ENCODE measurements at places on chromosomes 5 and 9.
A peak's percentile ranks its signal among the peaks of the same experiment; 100 is the strongest.

DNA sequence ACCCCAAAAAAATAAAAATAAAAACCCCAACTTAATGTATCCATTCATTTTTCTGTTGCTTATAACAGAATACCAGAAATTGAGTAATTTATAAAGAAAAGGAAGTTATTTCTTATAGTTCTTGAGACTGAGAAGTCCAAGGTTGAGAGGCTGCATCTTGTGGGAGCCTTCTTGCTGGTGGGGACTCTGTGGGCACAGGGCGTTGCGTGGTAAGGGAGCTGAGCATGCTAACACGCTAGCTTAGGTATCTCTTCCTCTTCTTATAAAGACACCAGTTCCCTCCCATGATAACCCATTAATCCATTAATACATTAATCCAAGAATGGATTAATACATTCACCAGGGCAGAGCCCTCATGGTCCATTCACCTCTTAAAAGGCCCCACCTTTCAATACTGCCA lies 150.9 kb downstream of the ZSWIM6 start:
- no peak for DNase-seq

DNA sequence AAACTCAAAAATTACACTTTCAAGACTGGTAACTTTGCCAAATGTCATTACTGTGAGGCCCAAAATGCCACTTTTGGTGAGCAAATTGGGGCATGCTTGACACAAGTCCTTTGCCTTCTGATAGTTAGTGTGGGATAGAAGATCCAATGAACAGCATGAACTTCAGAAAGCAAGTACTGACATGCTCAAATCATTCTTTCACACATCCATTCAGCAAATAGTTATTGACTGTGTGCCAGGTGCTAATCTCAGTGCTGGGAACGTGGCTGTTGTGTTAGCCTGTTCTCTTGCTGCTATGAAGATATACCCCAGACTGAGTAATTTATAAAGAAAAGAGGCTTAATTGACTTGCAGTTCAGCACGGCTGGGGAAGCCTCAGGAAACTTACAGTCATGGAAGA lies 247.0 kb downstream of the CHSY3 start:
- no peak for DNase-seq

DNA sequence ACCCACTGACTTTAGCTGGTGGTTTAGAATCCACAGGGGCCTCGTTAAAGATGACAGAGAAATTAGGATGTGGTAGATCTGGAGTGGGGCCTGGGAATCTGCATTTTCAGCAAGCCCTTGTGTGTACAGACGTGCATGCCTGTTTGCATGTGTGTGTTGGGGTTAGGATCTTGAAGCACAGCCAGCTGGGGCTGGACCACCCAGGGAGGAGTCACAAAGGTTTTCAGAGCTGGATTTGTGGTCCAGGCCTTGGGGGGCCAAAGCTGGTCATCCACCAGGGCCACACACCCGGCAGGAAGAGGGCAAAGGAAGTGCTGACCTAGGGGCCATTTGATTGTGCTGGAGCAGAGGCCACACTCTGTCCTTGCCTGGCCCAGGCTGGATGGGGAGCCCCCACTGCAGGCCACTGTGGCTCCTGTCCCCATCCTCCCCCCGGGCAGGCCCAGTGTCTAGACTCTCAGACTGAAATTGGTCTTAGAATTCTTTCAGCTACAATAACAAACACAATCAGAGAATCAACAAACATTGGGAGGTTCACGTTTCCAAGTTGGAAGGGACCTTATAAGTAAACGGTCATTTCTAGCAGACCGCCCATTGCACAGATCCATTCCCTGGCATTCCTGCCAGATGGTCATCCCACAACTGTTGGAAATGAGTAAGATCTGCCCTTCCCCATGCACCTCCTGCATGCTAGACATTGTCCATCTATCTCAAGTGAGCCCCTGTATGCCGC lies 10.3 kb downstream of the CDX1 start:
- DNase-seq, result no peak

DNA sequence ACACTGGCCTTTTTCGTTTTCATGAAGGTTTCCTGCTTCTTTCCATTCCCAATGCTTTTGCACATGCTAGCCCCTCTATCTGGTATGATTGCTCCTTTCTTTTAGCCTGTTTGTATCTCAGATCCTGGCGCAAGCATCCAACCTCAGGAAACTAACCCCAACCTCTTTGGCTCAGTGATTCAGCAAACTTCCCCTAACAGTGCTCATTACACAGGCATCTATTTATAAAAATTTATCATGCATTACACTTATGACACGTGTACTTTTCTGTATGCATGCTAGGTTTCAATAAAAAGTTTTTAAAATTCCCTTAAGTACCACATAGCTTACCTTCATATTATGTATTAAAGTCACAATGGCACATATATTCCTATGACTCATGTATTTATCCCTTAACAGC lies 218.9 kb downstream of the EPB41L4A start:
- DNase-seq, result no peak

DNA sequence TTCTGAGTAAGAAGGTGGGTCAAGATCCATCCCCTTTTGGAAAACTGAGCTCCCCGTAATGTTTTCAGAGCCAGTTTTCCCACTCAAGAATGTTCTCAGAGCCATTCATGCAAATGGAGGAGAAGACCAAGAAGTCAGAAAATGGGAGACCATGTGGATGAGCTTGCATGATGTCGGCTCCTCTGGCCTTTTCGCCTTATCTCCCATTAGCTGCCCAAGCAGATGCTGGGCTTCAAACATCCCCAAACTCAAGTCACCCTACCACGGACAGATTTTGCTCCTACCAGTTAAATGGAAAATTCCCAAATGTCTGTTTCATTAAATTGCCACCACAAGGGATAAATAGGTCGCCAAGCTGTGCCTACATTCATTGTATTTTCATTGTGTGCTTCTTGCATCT lies 161.4 kb downstream of the ICE1 start:
- DNase-seq, result no peak

DNA sequence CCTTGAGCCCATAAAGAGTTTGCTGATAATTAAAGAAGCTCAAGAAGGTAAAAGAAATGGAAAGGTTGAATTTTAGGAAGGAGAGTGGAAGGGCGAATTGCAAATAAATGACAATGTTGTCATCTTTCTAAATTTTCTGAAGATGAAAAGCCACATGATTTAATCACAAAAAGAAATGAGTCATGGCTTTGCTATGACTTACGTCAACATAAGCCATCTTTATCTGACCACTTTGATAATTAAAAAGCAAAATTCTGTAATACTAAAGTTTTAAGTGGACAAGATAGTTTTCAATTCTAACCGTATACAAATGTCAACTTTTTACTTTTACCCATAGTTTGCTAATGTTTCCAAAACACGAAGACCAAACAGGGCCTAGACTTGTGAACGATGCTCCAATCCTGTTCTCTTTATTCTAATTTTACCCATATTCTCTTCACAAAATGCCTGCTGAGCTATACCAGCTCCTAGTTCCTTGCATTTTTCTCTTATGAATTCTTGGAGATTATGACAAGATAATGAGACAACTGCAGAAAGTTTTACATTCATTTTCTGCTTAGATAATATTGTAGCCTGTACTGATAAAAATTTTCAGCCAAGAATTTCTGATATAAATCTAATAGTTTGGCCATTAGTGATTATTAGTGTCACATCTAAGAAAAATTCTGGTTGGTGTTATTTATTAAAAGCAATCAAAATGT lies 21.8 kb upstream of the PRUNE2 start:
- no peak for DNase-seq

DNA sequence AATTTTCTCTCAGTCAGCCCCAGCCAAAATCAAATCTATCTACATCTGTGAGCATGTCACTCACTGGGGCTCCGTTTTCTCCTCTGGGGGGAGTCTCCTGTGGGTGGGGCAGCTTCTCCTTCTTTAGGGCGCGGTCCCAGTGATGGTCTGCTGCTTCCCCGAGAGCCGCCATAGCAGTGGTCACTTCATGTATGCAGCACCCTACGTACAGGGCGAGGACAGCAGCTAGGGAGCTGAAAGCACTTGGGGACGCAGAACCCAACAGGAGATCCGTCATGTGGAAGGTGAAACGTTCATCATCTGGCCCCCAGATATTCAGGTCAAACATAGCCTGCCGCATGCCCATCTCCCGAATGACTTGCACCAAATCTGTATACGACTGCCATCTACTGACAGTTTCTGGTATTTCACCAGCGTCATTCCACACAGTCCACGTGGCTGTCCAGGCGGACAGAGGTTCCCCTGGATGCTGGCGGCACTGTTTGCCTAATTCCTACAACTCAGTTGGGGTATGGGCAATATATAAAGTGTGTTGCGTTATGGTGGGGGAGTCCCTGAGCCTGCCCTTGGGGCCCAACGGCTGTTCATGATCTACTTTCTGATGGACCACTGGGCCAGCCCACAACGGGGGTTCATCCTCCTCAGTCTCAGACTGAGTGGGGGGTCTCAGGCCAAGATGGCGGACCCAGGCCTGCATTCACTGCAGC lies 795.0 kb downstream of the EFNA5 start:
- no peak for DNase-seq

- no peak for DNase-seq
Measured at GRCh38 chr9:121353241-121354061, 16.6 kb downstream of the STOM start.

DNA sequence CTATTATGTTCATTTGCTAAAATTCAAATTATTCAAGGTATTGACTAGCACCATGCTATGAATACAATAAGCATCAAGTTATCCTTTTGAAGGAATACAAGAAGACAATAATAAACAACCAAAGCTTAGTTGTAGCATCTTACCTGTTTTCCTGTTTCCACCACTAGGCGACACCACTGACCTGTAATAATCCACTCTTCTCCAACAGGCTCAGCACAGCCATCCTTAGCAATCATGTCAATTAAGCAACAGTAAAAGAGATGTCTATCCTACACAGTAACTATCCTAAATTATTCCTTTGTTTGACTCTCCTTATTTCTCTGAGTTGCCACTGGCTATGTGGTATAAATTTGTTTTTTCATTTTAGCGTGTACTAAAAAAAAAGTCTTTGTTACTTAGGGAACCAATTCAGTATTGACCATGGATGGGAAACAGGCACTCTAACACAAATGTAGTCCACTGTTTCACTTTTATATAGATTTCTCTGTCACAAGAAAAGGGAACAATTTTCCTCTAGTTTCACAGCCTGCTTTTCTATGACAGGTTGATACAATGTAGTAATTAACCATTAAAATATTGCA lies 46.2 kb downstream of the PCA3 start:
- peak; percentile 44 for DNase-seq

- DNase-seq, result no peak
Measured at GRCh38 chr5:132651838-132652469, 6.0 kb upstream of the IL13 start.

GRCh38 chr5:81147886-81148571 lies 85.1 kb upstream of the CKMT2 start:
- DNase-seq, result no peak

GRCh38 chr9:15782106-15782505 lies 229.3 kb downstream of the CCDC171 start:
- no peak for DNase-seq

DNA sequence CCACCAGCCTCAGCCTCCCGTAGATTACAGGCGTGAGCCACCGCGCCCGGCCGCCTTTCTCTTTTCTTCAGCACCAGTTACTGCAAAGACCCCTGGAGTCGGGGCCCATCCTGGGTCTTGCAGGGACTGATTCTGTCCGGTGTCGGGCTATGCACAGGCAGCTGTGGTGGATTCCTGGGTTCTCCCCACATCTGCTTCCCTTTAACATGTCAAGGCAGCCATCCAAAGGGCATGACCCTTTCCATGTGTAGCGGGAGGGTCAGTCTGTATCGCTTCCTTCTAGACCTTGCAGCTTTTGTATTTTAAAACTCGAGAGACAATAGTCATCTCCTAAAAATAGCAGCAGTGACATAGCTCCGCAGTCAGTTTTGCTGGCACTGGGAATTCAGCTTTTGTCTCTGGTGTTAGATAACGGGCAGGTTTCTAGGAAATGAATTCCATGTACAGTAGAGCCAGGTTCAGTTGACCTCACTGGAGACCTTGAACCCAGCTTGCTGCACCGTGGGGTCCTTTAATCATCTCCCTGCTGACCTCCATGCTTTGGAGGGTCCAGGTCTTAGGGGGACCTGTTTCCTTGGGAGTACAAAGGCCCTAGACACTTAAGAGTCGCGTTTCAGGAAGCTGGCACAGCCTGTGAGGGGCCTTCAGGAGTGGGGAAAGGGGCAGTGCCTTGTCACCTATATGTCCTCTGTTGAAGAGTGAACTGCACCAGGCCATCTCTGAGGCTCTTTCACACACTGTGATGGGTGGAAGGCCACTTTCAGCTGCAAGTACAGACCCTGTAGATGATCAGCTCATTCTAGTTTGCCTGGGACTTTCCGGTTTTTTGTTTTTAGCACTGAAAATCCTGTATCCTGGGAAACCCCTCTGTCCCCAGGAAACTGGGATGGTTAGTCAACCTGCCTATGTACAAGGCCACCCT lies 13.8 kb downstream of the ANKRD33B start:
- no peak for DNase-seq

- DNase-seq, result no peak
Measured at GRCh38 chr5:175347027-175347426, 97.0 kb downstream of the DRD1 start.

GRCh38 chr5:93674138-93674537 lies 67.3 kb downstream of the POU5F2 start:
- no peak for DNase-seq

GRCh38 chr5:84378420-84378819 lies 6.3 kb downstream of the EDIL3 start:
- DNase-seq, result no peak

DNA sequence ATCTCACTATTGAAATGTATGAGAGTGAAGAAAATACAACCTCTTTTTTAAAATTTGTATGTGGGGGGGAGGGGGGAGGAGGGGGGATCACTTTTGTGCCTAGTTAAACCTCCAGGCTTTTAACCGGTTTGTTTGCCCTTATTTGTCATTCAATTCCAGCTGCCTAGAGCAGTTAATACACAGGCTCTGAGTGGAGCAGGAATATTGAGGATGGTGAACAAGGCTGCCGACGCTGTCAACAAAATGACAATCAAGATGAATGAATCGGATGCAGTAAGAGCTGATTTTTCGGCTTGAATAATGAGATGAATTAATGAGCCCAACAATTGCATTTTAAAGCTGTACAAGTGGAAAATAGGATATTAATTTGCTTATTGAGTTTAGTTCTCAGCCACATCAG lies 28.7 kb upstream of the SNX24 start:
- no peak for DNase-seq

- DNase-seq, result no peak
Measured at GRCh38 chr5:170166101-170166500, 60.4 kb downstream of the FOXI1 start.

GRCh38 chr5:42791151-42791550 lies 20.5 kb downstream of the SELENOP start:
- DNase-seq, result no peak

DNA sequence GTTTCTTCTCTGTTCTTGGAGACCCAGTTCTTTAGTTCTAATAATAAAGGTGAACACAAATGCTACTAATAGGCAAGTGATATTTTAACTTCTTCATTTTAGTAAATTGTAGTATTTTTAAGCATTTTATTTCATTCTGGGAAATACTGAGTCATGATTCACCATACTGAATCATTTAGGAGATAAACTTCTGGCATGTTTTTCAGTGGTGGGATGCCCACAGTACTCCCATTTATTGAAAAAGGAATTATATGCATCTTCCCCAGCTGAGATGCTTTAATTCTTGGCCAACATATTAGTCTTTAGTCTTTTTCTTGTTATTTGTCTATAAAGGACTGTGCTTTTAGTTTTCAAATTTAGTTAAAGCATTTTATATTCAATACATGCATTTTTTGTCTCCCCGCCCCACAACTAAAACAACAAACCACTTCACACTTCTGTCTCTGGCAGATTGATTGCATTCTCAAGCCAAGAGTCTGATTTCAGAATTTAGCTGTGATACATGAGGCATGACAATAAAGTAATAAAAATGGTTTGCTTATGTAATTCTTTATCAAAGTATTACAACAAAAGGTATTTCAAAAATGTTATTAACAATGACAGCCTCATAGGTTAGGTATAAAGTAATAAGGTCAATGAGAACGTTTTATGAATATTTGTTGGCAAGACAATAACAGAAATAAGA lies 125.2 kb upstream of the CDH18 start:
- DNase-seq, result no peak
